ENCODE measurements at places on chromosomes 1 and 21. TPM values are rescaled to one million over a fixed set of nuclear protein-coding genes. Genes with fewer than 3 reads are reported as not detected.

The TYW3 gene
- polyA plus RNA-seq = 9.0 TPM

The AUNIP gene
- polyA plus RNA-seq = 2.0 TPM

The PLD5 gene
- polyA plus RNA-seq = 0.11 TPM

The PEAR1 gene
- polyA plus RNA-seq = 1.7 TPM

The UBL4B gene
- not detected for polyA plus RNA-seq

The SLFNL1 gene
- 0.08 TPM for polyA plus RNA-seq

The OVAAL gene
- not detected for polyA plus RNA-seq

The ELF3 gene
- polyA plus RNA-seq = 749 TPM

The GBP1 gene
- polyA plus RNA-seq = 10.1 TPM

The AQP10 gene
- not detected for polyA plus RNA-seq

The RPE65 gene
- not detected for polyA plus RNA-seq

The DMRTA2 gene
- 1.5 TPM for polyA plus RNA-seq

The FGGY gene
- 2.4 TPM for polyA plus RNA-seq

The DRAXIN gene
- polyA plus RNA-seq = 0.01 TPM

The FLG2 gene
- polyA plus RNA-seq = 0.10 TPM

The C1orf87 gene
- not detected for polyA plus RNA-seq

The PRAMEF1 gene
- not detected for polyA plus RNA-seq

The CFHR3 gene
- polyA plus RNA-seq = not detected

The CD101 gene
- 2.9 TPM for polyA plus RNA-seq

The IRF2BP2 gene
- 68.5 TPM for polyA plus RNA-seq

The S100A11 gene
- polyA plus RNA-seq = 11,944 TPM

All from esophagus (tissue), 2 donors.